ENCODE measurements at places on chromosomes 5 and 9.

DNA sequence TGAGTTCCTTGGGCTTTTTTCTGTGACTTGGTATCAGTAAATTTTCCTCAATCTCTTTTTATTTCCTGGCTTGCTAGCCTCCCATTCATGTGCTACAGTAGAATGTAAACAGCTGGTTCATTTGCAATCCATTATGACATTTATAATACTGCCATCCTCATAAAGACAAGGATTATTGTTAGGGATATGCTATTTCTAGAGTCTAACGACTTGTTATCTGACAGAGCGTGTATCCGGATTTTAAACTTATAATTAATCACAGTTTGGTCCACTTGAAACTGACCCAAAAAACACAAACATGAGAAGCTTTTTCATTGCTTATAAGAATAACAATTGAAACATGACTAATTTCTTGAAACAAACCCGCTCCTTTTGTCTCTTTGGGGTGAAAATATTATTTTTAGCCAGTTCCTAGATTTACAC lies 585.8 kb downstream of the TLE4 start:
- no peak for DNase-seq

DNA sequence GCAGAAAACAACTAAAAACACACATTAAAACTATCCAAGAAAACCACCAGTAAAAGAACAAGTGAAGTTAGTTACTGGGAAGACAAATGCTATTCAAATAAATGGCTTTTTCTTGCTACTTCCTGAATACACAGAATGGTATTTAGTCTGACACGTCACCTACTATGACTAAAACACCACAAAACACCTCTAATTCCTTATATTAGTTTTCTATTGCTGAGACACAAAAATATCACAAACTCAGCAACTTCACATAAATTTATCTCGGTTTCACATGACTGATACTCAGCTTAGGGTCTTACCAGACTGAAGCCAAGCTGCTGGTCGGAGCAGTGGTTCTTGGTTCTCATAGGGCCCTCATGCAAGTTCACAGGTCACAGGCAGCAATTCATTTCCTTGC lies 5.4 kb downstream of the DMAC1 start:
- no peak for DNase-seq

GRCh38 chr9:72749276-72749675 lies 203.6 kb downstream of the ALDH1A1 start:
- DNase-seq, result no peak

- DNase-seq, result no peak
Measured at GRCh38 chr9:4114569-4115505, 185.0 kb downstream of the GLIS3 start.

GRCh38 chr5:134451225-134451935 lies 39.7 kb upstream of the CDKN2AIPNL start:
- no peak for DNase-seq

DNA sequence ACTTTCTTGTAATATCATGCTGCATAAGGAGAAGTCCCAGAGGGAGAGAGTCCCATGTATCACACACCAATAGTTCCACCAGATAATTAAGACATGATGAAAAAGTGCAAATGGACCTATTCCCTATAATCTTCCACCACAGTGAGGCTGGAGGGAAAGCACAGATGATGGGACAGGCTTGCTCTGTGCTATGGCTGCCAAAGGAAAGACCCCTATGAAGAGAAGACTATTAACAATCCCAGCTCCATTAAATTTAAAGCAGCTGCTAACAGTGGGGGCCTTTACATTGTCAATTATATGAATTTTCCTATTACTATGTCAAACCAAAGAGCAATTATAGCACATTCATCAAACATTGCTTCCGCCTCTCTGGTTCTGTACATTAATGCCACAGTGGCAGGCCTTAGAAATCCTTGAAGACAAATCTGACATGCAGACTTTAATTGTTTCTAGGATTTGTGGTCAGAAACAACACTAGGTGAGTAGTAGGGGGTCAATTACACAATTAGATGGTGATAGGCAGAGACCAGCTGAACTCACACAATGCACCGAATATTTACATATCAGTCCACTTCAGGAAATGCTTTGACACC lies 551.3 kb downstream of the TLE1 start:
- no peak for DNase-seq

DNA sequence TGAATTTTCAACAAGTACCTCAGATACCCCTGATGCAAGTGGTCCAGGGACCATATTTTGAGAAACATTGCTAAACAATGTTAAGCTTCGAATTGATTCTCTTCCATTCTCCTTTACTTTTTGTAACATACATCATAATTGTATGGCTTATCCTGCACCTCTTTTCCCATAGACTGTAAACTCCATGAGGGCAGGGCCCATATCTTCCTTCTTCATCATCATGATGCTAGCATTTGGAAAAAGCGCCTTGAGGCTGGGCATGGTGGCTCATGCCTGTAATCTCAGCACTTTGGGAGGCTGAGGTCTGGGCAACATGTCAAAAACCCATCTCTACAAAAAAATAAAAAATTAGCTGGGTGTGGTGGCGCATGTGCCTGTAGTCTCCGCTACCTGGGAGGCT lies 14.5 kb upstream of the DELE1 start:
- DNase-seq, result no peak

DNA sequence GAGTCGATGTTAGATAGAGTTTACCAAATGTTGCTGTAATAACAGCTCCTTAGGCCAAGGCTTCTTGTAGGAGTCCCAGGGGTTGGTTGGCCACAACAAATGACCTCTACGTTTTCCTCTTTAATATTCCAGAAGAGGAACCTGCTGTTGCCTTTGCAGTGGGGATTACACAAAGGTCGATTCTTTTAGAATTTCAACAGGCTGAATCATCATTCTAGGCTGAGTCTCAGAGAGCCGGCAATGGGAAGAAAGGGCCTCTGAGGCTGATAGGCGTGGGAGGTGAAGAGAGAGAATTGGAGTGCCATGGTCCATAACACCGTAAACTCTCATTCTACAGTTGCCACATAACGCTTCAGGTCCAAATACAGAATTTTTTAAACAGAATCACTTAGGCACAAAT lies 405.9 kb upstream of the DAP start:
- no peak for DNase-seq

GRCh38 chr5:2901096-2901495 lies 149.6 kb upstream of the IRX2 start:
- DNase-seq, result no peak

DNA sequence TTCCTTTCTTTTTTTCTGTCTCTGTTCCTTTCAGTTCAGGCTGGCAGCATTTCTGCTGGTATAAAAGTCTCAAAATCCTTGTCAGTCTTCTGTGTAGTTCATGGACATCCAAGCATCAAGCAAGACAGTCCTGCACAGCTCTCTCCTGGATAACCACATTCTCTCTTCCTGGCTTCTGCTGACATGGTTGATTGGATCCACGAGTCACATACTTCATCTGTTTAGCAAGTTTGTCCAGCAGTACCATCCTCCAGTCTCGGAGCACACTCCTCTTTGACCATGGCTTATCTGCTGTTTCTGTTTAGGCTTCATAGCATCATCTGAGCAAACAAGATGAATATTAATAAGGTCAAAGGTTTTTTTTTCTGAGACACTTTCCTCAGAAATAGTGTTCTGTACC lies 220.8 kb downstream of the KDM4C start:
- DNase-seq, result no peak

- no peak for DNase-seq
Measured at GRCh38 chr5:62538017-62538942, 40.3 kb upstream of the LRRC70 start.

- no peak for DNase-seq
Measured at GRCh38 chr5:99438619-99439018, 509.8 kb upstream of the CHD1 start.

DNA sequence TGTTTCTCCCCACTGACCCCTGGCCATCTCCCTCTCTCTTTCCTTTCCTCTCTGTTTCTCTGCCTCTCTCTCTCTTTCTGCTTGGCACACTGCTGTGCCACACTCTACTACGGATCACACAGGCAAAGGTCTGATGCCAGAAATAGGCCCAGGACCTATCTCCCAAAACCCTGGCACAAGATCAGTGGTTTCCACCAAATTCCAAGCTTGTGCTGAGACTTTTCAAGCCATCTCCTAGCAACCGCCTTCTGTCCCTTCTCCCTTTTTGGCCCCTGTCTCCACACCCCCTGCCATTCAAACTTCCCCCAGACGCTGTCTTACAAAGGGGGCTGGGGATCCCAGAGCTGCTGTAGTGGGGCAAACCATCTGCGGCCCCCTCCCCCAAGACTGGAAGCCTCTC lies 38.5 kb upstream of the RARS1 start:
- no peak for DNase-seq

DNA sequence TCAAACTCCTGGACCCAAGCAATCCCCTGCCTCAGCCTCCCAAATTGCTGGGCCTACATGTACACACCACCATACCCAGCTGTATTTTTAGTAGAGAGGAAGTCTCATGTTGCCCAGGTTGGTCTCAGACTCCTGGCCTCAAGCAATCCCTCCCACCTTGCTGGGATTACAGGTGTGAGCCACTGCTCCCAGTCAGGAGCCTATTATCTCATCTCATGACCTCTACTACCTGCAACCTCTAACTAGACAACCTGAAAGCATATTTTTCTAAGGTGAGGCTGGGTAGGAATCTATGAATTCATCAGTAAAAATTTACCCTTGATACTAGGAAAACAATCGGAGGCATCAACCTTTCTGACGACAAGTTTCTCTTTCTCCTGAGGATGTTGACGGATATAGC lies 10.0 kb downstream of the FAM13B start:
- DNase-seq, result no peak

GRCh38 chr5:90793183-90793582 lies 234.6 kb downstream of the ADGRV1 start:
- DNase-seq, result no peak

- no peak for DNase-seq
Measured at GRCh38 chr5:116702776-116703175, 128.2 kb upstream of the SEMA6A start.

- DNase-seq, result no peak
Measured at GRCh38 chr5:141565826-141566570, 52.8 kb downstream of the DIAPH1 start.

DNA sequence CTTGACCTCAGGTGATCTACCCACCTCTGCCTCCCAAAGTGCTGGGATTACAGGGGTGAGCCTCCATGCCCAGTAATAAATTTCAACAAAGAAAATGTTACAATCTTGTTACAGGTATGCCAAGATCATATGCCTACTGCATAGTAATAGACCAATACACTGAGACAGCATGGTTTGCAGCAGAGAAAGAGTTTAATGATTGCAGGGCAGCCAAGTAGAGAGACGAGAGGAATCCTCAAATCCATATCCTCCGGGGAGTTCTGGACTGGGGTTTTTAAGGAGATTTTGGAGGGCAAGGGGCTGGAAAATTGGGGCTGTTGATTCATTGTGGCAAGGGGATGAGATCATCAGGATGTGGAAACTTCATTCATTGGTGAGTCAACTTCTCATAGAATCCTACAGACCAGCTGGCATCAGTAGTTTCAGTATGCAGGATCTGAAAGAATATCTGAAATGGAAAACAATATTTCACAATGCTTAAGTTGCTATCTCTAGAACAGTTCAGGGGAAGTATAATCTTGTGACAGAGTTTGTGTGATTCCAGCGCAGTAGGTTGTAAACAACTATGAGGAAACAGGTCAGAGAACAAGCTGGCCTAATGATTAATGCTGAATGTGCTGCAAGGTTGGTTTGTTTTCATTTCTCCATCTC lies 14.8 kb upstream of the TUT7 start:
- DNase-seq, result no peak

GRCh38 chr5:123752552-123753179 lies 240.7 kb downstream of the CSNK1G3 start:
- DNase-seq, result no peak

GRCh38 chr9:86636519-86636918 lies 282.3 kb upstream of the TUT7 start:
- DNase-seq, result no peak

DNA sequence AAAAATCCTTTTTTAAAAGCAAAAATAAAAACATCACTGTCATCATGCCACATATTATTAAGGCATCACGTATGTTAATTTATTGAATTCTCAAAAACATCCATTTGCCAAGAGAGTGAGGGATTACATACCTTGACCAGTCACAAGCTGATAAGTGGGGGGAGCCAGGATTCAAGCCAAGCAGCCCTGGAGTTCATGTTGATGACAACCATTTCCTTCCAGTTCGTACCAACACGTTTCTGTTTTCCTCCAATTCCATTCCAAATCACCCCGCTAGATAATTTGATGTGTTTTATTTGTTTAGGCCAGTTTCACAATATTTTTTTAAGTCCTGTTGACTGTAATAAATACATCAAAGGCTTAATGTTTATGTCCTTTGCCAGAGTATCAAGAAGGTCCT lies 53.0 kb downstream of the SLC1A3 start:
- DNase-seq, result no peak

GRCh38 chr9:118236625-118237024 lies 532.4 kb downstream of the TLR4 start:
- no peak for DNase-seq

DNA sequence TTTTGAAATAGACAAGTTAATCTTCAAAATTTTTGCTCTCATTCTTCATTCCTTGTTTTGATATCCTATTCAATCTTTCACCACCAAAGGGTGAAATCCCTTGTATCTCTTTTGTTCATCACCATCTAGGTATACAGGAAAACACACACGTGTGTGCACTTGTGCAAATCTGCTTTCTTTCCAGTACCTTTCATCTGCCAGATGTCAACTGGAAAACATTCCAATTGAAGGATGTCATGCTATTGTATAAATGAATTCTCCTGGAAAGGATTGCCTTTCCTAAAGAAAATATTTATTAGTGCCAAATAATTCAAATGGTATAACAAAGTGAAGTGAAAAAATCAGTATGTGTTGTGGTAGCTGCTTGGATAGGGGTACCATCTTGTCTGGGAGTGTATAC lies 123.7 kb downstream of the RANBP17 start:
- DNase-seq, result no peak

DNA sequence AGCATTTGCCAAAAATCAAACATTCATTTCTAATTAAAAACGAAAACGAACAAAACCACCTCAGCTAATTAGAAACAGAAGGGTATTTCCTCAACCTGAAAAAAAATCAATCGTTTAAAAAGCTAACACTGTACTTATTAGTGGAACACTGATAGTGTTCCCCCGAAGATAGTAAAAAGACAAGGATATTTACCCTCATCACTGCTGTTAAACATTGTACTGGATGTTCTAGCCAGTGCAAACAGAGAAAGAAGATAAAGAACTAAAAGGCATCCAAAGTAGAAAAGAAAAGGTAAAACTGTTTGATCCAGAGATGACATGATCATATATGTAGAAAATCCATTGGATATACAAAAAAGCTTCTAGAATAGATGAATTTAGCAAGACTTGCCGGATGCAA lies 508.3 kb downstream of the DMRTA1 start:
- no peak for DNase-seq
